Transverse colon (tissue), 4 donors: ENCODE measurements at places on chromosomes 13 and 19. TPM values are rescaled to one million over a fixed set of nuclear protein-coding genes. Genes with fewer than 3 reads are reported as not detected.

- DNase-seq = no peak
Measured at GRCh38 chr19:19570571-19570970, 32.5 kb downstream of the CILP2 start.

CALR3 gene
- not detected for total RNA-seq

DNA sequence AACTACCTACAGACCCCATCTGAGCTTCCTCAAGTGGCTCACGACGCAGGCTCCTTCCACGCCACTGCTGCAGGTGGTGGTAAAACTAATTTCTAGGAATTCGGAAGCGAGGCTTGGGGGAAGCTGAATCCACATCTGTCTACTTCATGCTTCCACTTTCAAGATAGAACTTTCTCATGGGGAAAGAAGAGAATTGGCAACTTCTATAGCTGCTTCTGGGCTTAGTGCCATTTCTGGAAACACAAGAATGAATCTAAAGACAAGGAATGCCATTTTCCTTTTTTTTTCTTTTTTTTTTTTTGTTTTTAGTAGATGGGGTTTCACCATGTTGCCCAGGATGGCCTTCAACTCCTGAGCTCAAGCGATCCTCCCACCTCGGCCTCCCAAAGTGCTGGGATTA lies 2.8 kb upstream of the NLRP12 start:
- DNase-seq = no peak

PLVAP gene
- total RNA-seq = 3.0 TPM

- DNase-seq = no peak
Measured at GRCh38 chr19:45020071-45020470, 18.8 kb upstream of the CLASRP start.

DNA sequence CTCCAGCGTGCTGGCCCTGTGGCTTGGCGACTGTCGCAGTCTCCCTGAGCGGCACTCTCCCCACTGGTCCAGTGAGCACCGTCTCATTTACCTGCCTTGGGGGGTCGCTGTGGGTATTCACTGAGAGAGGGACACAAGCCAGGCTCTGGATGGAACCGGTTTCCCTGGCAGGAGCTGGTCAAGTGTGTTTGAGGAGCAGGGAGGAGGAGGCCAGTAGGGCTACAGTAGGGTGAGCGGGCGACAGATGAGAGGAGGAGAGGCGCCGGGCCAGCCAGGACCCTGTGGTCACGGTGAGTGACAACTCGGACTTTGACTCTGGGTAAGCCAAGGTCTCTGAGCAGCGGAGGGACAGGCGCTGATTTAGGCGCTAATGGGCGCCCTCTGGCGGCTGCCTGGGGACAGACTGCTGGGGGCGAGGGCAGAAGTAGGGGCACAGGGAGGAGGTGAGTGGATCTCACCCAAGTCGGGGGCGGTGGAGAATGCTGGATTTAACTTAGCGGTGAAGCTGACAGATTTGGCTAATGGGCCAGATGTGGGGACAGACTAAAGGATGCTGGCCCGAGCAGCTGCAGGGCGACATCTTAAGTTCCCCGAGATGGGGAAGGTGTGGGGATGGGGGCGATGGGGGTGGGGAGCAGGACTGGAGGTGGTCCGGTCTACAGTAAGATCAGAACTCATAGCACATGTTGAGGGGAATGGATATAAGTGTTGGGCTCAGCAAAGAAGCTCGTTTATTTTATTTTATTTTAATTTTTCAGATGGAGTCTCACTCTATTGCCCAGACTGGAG lies 4.7 kb upstream of the PRMT1 start:
- DNase-seq = peak; percentile 85

GRCh38 chr13:99658261-99658991 lies 157.2 kb downstream of the TM9SF2 start:
- peak; percentile 37 for DNase-seq

MYO16 gene
- total RNA-seq = not detected

GRCh38 chr19:9939301-9939913 lies 3.1 kb upstream of the OLFM2 start:
- DNase-seq = no peak

- DNase-seq = peak; percentile 83
Measured at GRCh38 chr19:56106397-56106849, 14.7 kb downstream of the ZNF787 start.

DACT3 gene
- 9.4 TPM for total RNA-seq

APOE gene
- total RNA-seq = 72.2 TPM

DNA sequence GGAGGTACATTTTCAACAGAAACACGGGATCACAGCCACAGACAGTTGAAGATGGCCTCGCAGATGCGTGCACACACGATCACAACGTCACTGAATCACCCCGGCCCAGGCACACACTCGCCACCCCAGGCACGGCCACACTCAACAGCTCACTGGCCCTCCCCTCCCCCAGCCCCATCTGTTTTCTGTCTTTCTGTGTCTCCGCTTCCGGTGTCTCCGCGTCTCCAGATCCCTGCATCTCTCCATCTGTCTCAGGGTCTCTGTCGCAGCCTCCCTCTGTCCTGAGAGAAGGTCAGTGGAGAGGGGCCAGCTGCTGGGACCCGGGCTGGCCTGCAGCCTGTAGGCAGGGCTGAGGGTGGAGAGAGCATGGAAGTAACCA lies 3.8 kb upstream of the ATP1A3 start:
- no peak for DNase-seq

GRCh38 chr13:93859716-93860115 lies 619.8 kb downstream of the DCT start:
- DNase-seq = no peak

DNA sequence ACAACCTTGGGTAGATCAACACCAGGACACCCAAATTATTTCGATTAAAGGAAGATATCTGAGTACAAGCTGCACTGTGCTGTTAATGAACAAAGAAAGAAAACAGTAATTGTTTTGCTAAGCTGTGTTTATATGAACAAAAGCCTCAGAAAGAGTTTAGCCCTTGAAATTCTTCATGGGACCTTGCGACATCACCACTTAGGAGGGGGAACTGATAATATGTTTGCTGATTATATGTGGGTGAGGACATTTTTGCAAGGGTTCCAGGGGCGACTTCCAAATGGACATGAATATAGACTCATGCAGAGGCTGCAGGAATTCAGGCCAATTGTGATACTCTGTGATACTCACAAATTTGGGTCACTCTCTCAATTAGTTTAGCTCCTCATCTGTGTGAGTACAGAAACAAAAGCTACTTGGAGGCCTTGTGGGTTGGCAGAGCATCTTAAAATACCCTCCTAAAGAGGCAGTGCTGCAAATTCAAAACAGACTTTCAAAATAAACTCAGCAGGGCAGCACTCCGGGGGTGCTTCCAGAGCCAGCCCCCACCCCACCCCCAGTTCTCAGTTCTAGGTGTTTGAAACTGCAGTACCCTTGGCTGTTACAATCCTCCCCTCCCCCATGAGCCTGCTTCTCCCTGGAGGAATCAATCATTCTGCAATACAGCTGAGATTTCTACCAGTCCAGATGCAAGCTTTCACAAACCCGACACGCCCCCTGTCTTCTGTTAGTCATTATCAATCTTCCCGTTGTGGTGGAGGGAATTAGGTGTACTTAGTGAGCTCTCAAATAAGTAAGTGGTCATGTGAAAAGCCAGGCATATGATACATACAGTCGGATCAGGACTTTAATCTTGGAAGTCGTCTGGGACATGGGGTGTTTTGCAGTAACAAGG lies 97.0 kb upstream of the MBNL2 start:
- DNase-seq = no peak

- no peak for DNase-seq
Measured at GRCh38 chr19:31801611-31802010, 452.4 kb upstream of the TSHZ3 start.

DNA sequence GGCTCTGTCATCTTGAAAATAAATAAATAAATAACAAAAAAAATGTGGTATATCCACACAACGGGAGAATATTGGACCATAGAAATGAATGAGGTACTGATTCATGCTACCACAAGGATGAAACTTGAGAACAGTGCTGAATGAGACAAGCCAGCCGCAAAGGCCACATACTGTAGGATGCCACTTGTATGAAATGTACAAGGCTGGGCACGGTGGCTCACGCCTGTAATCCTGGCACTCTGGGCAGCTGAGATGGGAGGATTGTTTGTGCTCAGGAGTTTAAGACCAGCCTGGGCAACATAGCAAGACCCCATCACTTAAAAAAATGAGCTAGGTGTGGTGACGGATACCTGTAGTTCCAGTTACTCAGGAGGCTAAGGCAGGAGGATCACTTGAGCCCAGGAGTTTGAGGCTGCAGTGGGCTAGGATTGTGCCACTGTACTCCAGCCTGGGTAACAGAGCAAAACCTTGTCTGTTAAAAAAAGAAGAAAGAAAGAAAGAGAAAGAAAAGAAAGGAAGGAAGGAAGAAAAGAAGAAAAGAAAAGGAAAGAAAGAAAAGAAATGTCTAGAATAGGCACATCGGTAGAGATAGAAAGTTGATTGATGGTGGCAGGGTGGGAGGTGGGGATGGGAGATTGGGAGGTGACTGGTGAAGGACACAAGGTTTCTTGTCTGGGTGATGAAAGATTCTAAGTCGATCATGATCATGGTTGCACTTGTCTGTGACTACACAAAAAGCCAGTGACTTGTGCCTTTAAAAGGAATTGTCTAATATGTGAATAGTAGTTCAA lies 20.3 kb downstream of the HPN start:
- no peak for DNase-seq

GRCh38 chr13:84894749-84895148 lies 904.5 kb downstream of the SLITRK6 start:
- no peak for DNase-seq

LSR gene
- 211 TPM for total RNA-seq

NECTIN2 gene
- 108 TPM for total RNA-seq

- DNase-seq = no peak
Measured at GRCh38 chr19:13825489-13826441, 30.5 kb downstream of the ZSWIM4 start.

TMPRSS9 gene
- not detected for total RNA-seq

LILRA2 gene
- total RNA-seq = not detected

OR7A17 gene
- total RNA-seq = not detected

DNA sequence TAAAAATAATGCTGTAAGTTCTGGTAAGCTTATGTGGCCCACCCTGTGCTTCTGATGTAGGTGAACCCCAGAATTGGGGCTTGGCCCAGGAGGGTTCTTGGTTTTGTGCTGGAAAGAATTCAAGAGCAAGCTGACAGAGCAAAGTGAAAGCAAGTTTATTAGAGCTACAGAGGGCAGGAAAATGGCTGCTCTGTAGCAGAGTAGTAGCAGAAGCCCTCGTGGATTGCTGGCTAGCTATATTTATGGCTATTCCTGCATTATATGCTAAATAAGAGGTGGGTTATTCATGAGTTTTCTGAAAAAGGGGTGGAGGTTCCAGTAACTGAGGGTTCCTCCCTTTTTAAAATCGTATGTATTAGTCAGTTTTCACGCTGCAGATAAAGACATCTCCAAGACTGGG lies 20.6 kb upstream of the ZNF599 start:
- no peak for DNase-seq

- DNase-seq = peak; percentile 66
Measured at GRCh38 chr13:109836629-109837607, 50.5 kb upstream of the IRS2 start.

DNA sequence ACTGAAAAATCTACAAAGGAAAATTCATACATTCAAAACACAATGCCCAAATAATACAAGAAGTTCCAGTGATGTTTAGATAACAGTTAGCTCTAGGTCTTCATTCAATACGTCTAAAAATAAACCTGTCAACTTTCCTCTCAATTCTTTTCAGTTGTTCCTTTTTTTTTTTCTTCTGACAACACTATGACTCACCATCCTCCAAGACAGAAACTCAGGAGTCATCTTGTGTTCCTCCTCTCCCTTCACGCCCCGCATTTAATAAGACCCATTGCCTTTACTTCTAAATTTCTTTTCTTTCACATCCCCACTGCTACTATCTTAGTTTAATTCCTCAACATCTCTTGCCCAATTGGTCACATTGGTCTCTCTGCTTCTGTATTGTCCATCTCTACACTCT lies 759.9 kb downstream of the GPC5 start:
- DNase-seq = no peak

- DNase-seq = no peak
Measured at GRCh38 chr19:8811315-8812172, 20.6 kb downstream of the ZNF558 start.

- DNase-seq = no peak
Measured at GRCh38 chr19:34276614-34277013, 22.3 kb downstream of the GARRE1 start.

AXL gene
- total RNA-seq = 22.3 TPM

- DNase-seq = no peak
Measured at GRCh38 chr19:4278419-4279266, at the start of gene SHD. Gene SHD (plus strand): TSS chr19:4279266. CDS start chr19:4280064, 798 bp downstream.

GRCh38 chr19:4829001-4829712 lies 2.4 kb downstream of the TICAM1 start:
- DNase-seq = peak; percentile 59
